ENCODE measurements at places on chromosomes 4 and X.
A peak's percentile ranks its signal among the peaks of the same experiment; 100 is the strongest.

GRCh38 chrX:68978255-68978654 is 149.4 kb downstream of the EFNB1 start:
- DNase-seq, result no peak

GRCh38 chr4:145960012-145960411 is 21.4 kb upstream of the ZNF827 start:
- no peak for DNase-seq

- no peak for DNase-seq
Observed at GRCh38 chr4:126647320-126647719, 985.4 kb upstream of the INTU start.

- DNase-seq, result no peak
Observed at GRCh38 chrX:78687586-78687985, 28.5 kb upstream of the RTL3 start.

- DNase-seq, result no peak
Observed at GRCh38 chr4:187270154-187270553, 546.5 kb upstream of the FAT1 start.

GRCh38 chr4:26753617-26754016 is 107.0 kb upstream of the STIM2 start:
- no peak for DNase-seq

GRCh38 chrX:9610771-9611392 is 146.0 kb downstream of the TBL1X start:
- peak; percentile 37 for DNase-seq

- no peak for DNase-seq
Observed at GRCh38 chrX:44162964-44163475, 180.5 kb downstream of the EFHC2 start.

GRCh38 chr4:13731019-13731418 is 103.5 kb upstream of the BOD1L1 start:
- DNase-seq, result no peak

DNA sequence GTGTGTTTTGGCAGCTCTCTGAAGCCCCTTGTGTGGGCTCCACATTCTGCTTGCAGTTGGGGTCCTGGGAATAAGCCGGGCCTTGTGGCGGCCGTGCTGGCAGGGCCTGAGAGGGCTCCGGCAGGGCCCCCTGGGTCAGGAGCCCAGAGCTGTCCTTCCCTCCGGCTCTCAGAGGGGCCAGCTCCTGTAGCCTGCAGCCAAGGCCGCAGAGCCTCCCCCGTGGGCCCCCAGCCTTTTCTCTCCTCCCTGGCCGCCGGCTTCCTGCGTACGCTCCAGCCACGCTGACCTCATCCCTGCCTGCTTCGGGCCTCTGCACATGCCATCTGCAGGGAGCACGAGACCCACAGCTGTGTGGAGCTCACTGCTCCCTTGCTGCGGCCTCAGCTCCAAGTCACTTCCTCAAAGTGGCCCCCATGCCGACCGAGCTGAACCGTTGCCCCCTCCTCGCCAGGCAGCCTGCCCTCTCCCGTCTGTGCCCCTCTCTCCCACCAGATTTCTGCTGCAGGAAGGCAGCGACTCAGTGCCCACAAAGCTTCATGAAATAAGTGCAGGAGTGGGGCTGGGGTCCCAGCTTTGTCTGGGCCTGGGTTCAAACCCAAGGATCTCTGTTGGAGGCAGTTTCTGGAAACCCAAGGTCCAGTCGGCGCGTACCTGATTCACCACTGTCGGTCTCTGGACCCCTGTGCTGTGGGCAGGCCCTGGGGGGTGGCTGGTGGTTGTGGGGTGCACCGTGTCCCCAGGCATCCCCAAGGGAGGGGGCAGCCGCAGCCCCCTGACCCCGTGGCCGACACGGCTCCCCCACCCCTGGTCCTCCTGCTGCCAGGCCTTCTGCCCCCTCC is 57.1 kb upstream of the NKX1-1 start:
- DNase-seq, result peak; percentile 4

GRCh38 chr4:136865526-136865925 is 666.8 kb downstream of the PCDH18 start:
- DNase-seq, result no peak

- DNase-seq, result peak; percentile 47
Observed at GRCh38 chrX:150084496-150085229, 146.4 kb upstream of the EOLA2 start.

- no peak for DNase-seq
Observed at GRCh38 chrX:15911734-15912550, 57.3 kb upstream of the AP1S2 start.

- no peak for DNase-seq
Observed at GRCh38 chr4:186693159-186693815, 30.4 kb downstream of the FAT1 start.

- peak; percentile 91 for DNase-seq
Observed at GRCh38 chrX:13223868-13224567, 95.8 kb downstream of the ATXN3L start.

DNA sequence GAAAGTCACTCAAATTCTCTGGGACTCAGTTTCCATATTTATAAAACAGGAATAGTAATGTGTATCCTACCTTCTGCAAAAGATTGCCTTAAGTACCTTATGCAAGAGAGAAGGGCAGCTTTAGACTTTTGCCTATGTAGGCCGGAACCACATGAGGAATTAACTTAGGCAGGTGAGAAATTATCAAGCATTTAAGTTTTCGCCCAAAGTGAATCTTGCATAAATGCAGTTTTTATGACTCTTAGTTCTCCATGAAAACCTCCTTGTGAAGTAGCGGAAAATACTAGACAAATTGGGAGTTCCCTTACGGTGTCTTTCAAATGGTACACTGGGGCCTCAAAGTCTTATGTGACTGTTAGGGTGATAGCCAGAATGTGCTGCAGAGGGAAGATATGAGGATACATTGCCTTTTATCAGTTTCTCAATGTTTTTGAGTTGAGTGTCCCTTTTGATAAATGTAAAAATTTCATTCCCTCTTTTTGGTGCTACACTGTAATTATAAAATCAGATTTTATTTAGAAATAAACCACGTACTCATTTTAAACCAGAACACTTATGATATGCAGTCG is 2.6 kb downstream of the SH2D1A start:
- no peak for DNase-seq

DNA sequence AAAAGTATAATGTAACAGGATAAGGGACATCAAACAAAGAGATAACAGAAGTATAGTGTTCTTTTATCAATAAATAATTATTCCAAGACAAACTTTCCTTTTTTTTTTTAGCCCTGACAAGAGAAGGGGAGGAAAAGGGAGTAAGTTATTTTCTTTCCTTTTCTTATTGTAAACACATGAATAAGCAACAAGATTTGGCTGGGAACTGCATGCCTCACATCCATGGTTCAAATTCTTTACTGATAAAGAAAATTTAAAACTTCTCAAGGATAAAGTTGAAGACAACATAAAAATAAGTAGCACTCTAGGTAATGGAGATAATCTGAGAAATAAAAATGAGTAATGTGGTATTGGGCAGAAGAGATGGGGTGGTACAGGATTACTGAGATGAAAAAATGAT is 71.6 kb downstream of the NEK1 start:
- DNase-seq, result no peak

DNA sequence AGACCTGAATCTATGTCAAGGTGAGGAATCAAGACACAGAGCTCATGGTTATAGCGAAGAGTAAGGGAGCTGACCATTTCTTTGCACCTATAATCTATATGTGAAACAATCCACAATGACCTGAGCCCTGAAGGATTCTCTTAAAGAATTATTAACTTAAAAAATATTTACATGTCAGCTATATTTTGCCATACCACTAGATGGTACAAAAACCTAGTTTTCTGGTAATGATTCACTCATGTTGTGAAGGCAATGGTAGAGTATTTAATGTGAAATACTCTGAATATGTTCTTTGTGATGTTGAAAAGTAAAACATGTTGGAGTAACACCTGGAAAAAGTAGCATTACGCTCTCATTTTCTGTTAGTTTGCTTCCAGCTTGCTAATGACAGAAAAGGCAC is 40.0 kb downstream of the VGLL1 start:
- DNase-seq, result no peak

GRCh38 chr4:338759-339097 is 1.1 kb downstream of the ZNF141 start:
- no peak for DNase-seq

- no peak for DNase-seq
Observed at GRCh38 chrX:121987163-121987562, 939.8 kb downstream of the GLUD2 start.

DNA sequence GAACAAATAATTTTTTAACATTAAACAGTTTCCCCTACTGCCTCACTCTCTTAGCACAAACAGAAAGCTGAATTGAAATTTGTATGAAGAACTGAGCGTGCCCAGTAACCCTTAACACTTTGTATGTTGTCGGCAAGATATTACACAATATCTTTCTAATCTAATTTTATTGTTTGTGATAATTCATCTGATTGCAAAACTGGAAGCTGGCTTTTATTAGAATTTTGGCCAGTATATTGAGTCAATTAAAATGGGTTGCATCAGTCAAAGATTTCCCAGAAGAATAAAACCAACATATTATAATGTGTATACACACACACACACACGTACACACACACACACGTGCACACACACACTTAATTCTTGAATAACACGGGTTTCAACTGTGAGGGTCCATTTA is 2332.1 kb downstream of the PCDH7 start:
- no peak for DNase-seq
